ENCODE measurements at places on chromosomes 1 and 21.

- no peak for DNase-seq
These were observed 155.9 kb downstream of the ELAVL4 start for GRCh38 chr1:50264590-50264989.

DNA sequence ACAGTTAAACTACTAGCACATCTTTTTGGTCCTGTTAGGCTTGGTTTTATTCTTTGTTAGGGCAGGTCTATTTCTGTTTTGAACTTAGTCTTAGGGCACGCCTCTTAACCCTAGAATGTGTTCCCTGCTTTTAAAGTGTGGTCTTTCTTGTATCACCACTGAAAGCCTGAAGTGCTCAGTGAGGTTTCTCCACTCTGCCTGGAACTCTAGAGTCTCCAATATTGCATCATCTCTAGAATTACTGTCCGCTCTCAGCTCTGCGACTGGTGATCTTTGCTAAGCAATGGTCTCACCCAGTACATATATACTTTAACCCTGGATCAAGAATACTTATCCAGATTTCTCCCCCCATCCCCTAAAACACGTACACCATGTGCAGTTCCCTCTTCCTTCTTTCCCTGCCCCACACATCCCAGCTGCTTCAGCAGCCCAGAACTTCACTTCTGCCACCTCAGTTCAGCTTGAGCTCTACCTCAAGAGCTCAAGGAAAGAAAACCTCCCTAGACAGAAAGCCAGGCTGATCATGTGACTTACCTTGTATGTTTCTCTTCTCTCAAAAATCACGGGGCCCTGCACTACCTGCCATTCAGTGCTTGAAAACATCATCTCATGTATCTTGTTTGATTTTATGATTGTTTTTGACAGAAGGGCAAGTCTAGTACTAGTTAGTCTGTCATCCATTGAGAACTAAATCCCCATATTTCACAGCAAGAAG, 59.9 kb downstream of the TENT5C start:
- DNase-seq, result no peak

- DNase-seq, result peak; percentile 30
These were observed 673 bp downstream of the CD46 start for GRCh38 chr1:207752456-207752998.

DNA sequence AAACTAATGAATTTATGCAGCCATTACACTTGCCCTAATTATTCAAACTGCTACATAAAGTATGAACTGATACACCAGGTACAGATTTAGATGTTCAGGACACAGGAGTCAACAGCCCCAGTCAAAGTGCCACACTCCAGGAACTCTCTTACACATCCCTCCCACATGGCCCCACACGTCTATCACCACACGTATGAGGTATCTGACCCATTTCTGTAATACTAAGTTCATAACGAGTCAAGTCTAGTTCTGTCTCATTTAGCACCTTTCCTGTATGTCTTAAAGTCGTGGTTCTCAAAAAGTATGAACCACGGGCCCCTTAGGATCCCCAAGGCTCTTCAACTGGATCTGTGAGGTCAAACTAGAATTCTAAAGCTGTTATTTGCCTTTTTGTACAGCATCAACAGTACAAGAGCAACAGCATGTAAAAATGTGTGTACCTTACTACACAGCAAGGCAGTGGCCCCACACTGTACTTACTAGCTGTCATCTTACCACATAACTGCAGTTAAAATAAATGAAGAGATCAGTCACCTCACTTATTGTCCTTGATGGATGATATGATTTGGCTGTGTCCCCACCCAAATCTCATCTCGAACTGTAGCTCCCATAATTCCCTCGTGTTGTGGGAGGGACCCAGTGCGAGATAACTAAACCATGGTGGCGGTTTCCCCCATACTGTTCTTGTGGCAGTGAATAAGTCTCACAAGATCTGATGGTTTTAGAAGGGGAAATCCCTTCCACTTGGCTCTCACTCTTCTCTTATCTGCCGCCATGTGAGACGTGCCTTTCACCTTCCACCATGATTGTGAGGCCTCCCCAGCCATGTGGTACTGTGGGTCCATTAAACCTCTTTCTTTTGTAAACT, 42.6 kb downstream of the SIPA1L2 start:
- no peak for DNase-seq

- no peak for DNase-seq
These were observed 17.2 kb upstream of the LAPTM5 start for GRCh38 chr1:30774550-30775432.

- DNase-seq, result no peak
These were observed 3.1 kb upstream of the NCF2 start for GRCh38 chr1:183593356-183593755.

- DNase-seq, result no peak
These were observed 69.2 kb upstream of the HSPA13 start for GRCh38 chr21:14452031-14452726.

- no peak for DNase-seq
These were observed 108.8 kb downstream of the SMYD3 start for GRCh38 chr1:246398126-246398813.

GRCh38 chr1:168476588-168477385, 67.0 kb downstream of the XCL2 start:
- no peak for DNase-seq

DNA sequence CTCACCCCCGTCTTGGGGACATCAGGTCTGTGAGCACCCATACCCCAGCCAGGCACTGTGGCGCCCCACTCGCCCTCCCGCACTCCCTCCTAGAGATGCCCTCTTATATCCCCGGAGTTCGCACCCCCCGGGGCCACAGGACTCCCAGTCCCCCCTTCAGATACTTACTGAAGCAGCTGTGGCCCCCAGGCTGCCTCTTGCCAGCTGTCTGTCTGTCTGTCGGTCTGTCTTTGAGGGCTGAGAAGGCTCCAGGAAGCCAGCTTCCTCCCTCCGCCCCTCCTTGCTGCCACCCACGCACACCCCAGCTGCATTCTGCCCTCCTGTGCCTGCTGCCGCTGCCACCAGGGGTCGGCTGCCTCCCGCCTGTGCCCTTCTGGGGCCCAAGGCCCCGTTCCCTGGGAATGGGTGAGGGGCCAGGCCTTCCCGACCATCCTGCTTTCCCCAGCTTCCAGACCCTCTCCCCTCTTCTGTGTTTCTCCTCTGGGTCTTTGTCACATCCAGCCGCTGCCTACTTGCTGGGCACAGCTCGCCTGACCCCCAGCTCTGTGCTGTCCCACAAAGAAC, at the start of gene PTPN7:
PTPN7 (minus strand) TSS at position 226 of the 564 bp plus-strand sequence. CDS start 1,200 bp downstream, outside the sequence.
- no peak for DNase-seq

DNA sequence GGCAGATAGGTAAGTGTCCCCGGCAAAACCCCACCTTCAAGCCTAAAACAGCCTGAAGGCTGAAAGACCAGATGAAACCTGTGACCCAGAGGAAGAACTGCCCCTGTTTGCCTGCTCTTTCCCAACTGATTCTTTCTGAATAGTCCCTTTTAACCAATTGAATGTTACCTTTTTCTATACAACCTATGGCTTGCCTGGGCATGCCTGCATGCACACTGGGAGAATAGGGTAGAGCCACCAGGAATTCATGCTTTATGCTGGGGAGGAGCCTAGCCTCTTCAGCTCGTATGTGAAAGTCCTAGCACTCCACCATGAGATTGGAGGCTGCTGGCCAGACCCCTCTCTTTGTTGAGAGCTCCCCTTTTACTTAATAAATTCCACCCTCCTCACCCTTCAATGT, 340.0 kb downstream of the PTBP2 start:
- no peak for DNase-seq

DNA sequence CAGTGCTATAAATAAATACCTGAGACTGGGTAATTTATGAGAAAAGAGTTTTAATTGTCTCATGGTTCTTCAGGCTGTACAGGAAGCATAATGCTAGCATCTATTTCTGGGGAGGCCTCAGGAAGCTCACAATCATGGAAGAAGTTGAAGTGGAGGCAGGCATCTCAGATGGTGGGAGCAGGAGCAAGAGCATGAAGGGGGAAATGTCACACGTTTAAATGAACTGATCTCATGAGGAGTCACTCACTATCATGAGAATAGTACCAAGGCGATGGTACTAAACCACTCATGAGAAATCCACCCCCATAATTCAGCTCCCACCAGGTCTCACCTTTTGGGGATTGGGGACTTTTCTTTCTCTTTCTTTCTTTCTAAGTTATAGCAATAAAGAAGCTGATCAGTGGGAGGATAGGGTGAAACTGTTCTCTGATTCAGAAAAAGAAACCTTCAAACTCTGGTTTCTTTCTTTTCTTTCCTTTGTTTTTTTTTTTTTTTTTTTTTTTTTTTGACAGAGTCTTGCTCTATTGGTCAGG, 17.1 kb upstream of the SPAG17 start:
- no peak for DNase-seq

- DNase-seq, result no peak
These were observed 13.6 kb upstream of the SYT6 start for GRCh38 chr1:114167226-114167625.

- DNase-seq, result no peak
These were observed 26.9 kb upstream of the RCAN3 start for GRCh38 chr1:24475700-24476099.

DNA sequence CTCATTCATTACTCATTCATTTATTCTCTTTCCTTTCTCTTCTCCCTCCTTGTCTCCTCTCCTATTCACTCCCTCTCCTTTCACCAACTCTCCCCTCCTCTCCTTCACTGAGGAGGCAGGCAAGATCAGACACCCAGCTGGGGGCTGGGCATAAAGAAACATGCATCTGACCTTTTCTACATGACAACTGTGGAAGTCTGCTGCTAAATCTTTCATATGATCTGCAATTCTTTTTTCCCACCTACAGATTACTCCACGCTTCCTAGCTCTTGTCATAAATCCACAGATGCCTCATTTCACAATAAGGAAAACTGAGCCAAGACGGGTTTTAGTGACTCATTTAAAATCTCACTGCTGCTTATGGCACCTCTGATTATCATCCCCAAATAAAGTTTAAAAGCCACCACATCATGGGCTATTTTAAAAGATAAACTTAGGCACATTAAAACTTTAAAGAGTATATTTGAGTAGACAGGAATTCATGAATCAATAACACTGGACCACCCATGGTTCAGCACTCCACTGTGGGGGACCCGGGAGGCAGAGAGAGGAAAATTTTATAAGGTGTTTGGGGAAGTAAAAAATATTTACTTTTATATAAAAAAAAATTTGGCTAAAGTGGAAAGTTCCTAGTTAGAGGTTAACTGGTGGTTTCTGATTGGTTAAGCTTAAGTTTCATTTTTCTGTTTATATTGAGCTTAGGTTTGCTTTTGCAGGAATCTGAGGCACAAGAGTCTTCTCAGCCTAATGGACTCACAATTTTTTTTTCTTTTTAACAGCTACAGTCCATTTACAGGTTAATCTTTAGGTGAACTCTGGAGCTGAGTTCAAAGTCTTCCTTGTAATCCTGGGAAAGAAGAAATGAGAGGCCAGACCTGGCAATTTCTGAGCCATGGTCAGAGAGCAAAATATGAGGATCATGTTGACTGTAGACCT, 55.8 kb upstream of the DNAH14 start:
- no peak for DNase-seq

GRCh38 chr1:41355761-41356160, 5.5 kb upstream of the FOXO6 start:
- DNase-seq, result no peak
